ENCODE measurements at places on chromosomes 5 and 9. TPM values are rescaled to one million over a fixed set of nuclear protein-coding genes. Genes with fewer than 3 reads are reported as not detected.

DNA sequence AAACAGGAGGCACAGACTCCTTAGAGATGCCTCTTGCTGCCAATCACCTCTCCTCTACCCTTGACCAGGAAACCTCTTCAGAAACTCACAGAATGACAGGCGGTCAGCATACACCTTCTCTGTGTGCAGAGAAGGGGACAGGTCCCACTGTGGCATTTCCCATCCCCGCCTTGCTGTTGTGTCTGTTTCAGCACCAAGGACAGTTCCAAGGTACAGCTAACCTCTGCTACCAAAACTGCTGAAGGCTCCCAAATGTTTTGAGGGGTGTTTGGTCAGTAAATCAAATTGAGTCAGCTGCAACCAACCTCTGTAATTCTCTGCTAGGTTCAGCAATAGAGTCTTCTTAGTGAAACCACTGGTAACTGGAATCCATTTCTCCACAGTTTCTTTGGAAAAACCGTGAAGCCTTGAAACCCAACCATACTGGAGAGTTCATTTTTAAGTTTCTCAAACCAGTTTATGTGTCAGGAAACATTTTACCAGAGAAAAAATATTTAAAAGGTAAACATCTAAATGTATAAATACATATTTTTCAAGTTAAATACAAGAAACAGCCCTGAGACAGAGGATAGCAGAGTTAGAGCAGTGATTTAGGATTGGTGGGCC is 122.0 kb downstream of the DRD1 start:
- DNase-seq, result no peak
- no peaks in the 10 kb centered on the region for H3K4me1 ChIP-seq
- H3K27ac ChIP-seq, result no peak overlapping the region
- no peaks in the 10 kb centered on the region for H3K36me3 ChIP-seq
- H3K4me3 ChIP-seq, result no peak overlapping the region

DNA sequence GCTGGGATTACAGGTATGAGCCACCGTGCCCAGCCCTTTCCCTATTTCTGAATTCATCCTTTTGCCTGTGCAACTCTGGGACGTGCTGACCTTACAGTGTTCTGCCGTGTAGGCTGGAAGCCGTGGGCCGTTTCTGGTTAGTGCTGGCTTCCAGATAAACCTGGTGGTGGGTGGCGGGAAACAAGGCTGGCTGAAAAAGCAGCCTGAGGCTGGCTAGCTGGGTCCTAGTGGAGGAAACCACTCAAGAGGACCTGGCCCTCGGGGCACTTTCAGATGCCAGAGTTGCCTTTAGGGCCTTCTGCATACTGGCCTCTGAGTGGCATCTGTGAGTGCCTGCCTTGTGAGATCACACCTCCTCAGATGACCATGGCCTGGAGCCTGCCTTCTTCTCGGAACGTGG is 26.9 kb downstream of the GALNT12 start:
- H3K27ac ChIP-seq, result no peak overlapping the region
- no peaks in the 10 kb centered on the region for H3K4me1 ChIP-seq
- H3K36me3 ChIP-seq, result no peaks in the 10 kb centered on the region
- DNase-seq, result no peak
- H3K4me3 ChIP-seq, result no peak overlapping the region

Gene EGR1
- total RNA-seq, result 123 TPM

Gene SLC45A2
- not detected for total RNA-seq

- H3K4me3 ChIP-seq, result peak overlapping the region; percentile 80
- H3K4me1 ChIP-seq, result peaks cover 8% of the 10 kb centered on the region
- no peaks in the 10 kb centered on the region for H3K27me3 ChIP-seq
- H3K36me3 ChIP-seq, result no peaks in the 10 kb centered on the region
- H3K27ac ChIP-seq, result peak overlapping the region; percentile 33
- peak; percentile 74 for DNase-seq
Measured at GRCh38 chr9:114504341-114505186, 709 bp downstream of the WHRN start.

DNA sequence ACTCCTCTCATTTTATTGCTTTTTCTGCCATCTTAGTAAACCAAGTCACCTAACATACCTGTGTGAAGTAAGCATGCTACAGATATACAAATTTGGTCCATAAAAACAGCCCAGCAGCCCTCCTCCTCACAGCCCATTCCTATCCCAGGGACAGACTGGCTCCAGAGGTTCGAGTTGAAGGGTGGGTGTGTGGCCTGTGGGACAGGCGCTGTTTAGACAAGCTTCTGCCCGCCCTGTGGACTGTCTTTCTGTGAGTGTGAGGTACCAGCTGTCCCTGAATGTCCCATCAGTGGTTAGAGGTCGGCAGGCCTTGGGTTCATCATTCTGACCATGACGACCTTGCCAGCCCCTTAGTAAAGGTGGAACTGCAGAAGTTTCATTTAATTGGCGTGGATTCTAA is 82.0 kb downstream of the WNK2 start:
- no peaks in the 10 kb centered on the region for H3K27me3 ChIP-seq
- DNase-seq, result no peak
- H3K4me3 ChIP-seq, result no peak overlapping the region
- H3K27ac ChIP-seq, result no peak overlapping the region

Gene PCDHGB3
- 4.5 TPM for total RNA-seq

DNA sequence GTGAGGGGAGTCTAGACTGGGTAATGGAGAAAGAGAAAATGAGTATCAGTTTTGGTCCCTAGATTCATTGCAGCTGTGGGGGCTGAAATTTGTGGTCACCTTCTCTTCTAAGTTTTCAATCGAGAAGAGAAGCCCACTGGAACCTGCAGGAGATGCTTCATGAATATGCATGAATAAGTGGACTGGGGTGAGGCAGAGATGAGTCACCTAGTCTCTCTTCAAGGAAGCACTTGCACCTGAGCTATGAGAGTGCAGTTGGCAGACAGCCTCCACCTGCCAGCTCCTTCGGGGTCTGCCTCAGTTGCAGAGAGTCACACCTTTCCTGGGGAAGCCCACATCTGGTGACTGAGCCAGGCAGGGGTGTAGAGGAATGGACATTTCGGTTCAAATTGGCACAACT is 69.1 kb downstream of the ZNF366 start:
- no peaks in the 10 kb centered on the region for H3K36me3 ChIP-seq
- H3K27ac ChIP-seq, result no peak overlapping the region
- H3K4me3 ChIP-seq, result no peak overlapping the region
- no peak for DNase-seq
- H3K4me1 ChIP-seq, result peaks cover 5% of the 10 kb centered on the region

DNA sequence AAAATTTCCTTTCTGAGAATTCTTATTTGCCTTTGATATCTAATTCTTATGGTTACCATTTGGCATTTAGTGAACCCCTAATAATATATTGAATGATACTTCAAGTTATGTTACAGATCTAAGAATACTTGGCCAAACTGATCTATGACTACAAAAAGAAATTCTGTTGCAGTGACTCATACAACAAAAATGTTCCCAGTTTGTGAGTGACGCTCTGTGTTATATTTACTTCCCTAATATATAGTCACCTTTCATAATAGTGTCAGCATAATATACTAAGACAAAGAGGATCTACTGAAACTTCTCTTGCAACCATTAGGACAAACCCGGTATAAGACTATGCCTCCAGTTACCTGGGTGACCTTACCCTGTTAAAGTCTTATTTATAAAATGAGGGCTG is 216.9 kb upstream of the TLX3 start:
- no peak for DNase-seq
- no peak overlapping the region for H3K27ac ChIP-seq
- H3K27me3 ChIP-seq, result no peaks in the 10 kb centered on the region
- no peak overlapping the region for H3K4me3 ChIP-seq

Gene FAM221B
- total RNA-seq, result not detected

Measured in ovary (tissue), 10 donors.